Endothelial cell of umbilical vein (primary cell): ENCODE measurements at places on chromosomes 4 and X.

DNA sequence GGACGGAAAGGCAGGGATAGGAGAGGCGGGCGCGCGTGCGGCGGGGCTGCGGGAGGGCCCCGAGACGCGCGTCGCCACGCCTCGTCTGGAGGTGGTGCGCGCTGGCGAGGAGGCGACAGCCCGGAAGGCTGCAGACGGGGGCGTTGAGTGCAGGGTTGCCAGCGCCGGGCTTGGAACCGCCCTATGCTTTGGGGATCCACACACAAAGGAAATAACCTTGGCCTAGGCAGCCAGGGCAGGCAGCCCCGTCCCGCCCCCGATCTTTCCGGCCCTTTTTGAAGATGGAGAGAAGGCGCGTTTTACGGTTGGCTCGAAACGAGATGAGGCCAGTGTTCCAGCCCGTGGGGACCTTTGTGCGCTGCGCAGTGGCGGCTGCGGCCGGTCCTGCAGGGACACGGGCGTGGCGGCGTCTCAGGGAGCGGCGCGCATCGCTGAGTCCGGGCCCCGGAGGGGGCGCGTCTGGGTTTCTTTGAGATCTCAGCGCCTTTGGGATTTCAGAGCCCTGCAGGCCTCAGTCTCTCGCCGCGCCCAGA, 50.8 kb upstream of the TRIM2 start:
- H3K4me1 ChIP-seq = peaks cover 18% of the 10 kb centered on the region
- peak overlapping the region; percentile 50 for H3K4me3 ChIP-seq
- peak; percentile 27 for DNase-seq
- no peak overlapping the region for H3K27ac ChIP-seq

- DNase-seq = no peak
- H3K4me1 ChIP-seq = no peaks in the 10 kb centered on the region
- H3K36me3 ChIP-seq = no peaks in the 10 kb centered on the region
These were observed 7.1 kb downstream of the PASD1 start for GRCh38 chrX:151570561-151570960.

DNA sequence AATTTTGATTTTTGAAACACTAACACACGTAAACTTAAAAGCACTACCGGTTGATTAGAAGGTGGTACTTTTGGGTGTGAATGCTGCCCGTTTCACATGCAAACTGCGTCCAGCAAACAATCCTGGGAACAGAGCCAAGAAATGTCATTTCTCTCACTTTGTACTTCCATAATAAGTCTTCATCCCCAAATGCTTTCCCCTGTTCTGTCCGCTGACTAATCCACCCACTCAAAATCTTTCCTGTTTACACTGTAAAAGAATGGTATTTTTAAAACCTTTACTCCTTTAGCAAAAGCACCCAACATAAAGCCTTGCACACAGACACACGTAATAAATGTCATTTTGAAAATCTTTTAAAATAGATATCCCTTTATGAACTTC, 39.1 kb upstream of the PDLIM5 start:
- H3K4me3 ChIP-seq = no peak overlapping the region
- no peaks in the 10 kb centered on the region for H3K27me3 ChIP-seq
- peak; percentile 95 for DNase-seq
- no peaks in the 10 kb centered on the region for H3K36me3 ChIP-seq
- peak overlapping the region; percentile 65 for H3K27ac ChIP-seq

- H3K27ac ChIP-seq = no peak overlapping the region
- H3K27me3 ChIP-seq = no peaks in the 10 kb centered on the region
- DNase-seq = no peak
These were observed 319.0 kb downstream of the STK32B start for GRCh38 chr4:5370286-5370685.

DNA sequence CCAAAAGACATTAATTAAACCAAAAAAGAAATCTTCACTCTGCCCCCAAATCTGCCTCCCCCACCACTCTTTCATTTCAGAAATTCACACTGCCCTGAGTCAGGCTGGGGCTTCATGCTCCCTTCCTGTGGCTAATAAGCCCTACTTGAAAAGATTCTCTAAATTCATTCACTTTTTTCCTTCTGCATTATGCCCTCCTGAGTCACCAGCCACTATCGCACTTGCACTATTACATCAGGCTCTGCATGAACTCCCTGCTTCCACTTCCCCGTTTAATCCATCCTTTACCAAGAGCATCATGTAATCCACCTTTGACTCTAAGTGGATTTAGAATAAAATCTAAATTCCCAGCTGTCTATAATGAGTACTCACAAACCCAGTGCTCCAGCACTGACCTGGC, 295.4 kb upstream of the KLF3 start:
- DNase-seq = no peak
- H3K36me3 ChIP-seq = no peaks in the 10 kb centered on the region
- H3K27ac ChIP-seq = no peak overlapping the region
- peaks cover 17% of the 10 kb centered on the region for H3K27me3 ChIP-seq

- H3K27ac ChIP-seq = peak overlapping the region; percentile 65
- no peaks in the 10 kb centered on the region for H3K36me3 ChIP-seq
These were observed 65.9 kb downstream of the EFNB1 start for GRCh38 chrX:68894513-68895340.

- H3K27ac ChIP-seq = no peak overlapping the region
- no peaks in the 10 kb centered on the region for H3K4me1 ChIP-seq
- H3K36me3 ChIP-seq = no peaks in the 10 kb centered on the region
- H3K27me3 ChIP-seq = no peaks in the 10 kb centered on the region
- no peak overlapping the region for H3K4me3 ChIP-seq
These were observed 205.9 kb downstream of the TLL1 start for GRCh38 chr4:166078955-166079354.
